Activated T-cell treated with anti-CD3 and anti-CD28 coated beads for 1 hour (primary cell): ENCODE measurements at places on chromosomes 7 and 10.

DNA sequence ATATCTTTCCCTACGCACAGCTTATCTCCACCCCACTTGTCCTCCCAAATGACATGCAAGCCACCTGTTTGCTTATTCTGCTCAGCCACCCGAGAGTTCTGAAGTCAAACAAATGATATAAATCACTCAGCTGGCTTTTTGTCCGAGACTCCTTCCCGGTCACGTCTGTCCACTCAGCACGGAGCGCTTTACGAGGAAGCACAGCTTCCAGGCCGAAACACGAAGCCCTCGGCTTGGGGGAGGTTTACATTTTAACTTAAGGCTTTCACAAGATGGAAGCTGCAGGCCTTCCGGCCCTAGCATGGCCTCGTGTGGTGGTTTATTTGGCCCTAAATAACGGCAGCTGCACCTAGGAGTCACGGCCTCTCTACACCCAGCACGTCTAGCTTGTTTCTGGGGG lies 60.1 kb upstream of the GNA12 start:
- DNase-seq: no peak

DNA sequence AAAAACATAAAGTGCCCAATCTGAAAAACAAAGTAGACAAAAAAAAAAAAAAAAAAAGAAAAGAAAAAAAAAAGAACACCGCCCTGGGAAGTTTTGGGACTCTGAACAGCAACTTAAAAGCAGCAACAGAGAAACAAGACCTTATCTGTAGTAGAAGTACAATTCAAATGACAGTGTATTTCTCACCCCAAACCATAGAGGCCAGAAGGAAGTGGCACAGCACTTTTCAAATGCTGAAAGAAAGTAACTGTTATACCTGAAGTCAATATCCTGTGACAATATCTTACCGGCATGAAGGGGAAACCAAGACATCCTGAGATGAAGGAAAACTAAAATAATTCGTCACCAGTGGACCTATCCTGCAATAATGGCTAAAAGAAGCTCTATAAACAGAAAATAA lies 112.1 kb downstream of the DNAJC1 start:
- DNase-seq: no peak

GRCh38 chr7:139118234-139118804 lies 8.8 kb upstream of the ZC3HAV1 start:
- no peak for DNase-seq

GRCh38 chr10:7550013-7550412 lies 116.8 kb downstream of the ITIH5 start:
- DNase-seq: no peak

GRCh38 chr10:65751218-65751617 lies 1174.6 kb upstream of the LRRTM3 start:
- DNase-seq: no peak

DNA sequence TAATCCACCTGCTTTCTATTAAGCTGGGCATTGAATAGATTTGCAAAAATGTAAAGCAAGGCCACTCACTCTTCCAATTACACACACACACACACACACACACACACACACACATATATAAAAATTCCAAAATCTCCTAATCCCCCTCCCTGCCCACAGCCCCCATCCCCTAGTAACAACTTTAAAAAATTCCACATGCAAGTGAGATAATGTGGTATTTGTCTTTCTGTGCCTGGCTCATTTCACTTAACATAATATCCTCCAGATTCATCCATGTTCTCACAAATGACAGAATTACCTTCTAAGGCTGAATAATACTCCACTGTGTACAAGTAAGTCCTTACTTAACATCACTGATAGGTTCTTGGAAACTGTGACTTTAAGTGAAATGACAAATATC lies 24.2 kb downstream of the SH2D4B start:
- no peak for DNase-seq

DNA sequence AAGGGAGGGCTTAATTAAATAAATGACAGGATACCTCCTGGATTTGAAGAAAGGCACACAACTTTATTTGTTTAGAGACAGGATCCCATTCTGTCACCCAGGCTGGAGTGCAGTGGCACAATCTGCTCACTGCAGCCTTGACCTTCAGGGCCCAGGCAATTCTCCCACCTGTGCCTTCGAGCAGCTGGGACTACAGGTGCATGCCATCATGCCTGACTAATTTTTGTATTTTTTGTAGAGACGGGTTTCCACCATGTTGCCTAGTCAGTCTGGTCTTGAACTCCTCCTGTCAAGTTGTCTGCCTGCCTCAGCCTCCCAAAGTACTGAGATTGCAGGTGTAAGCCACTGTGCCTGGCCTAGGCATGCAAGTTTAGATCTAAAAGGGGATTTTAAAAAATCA lies 272.7 kb upstream of the MBL2 start:
- DNase-seq: no peak

DNA sequence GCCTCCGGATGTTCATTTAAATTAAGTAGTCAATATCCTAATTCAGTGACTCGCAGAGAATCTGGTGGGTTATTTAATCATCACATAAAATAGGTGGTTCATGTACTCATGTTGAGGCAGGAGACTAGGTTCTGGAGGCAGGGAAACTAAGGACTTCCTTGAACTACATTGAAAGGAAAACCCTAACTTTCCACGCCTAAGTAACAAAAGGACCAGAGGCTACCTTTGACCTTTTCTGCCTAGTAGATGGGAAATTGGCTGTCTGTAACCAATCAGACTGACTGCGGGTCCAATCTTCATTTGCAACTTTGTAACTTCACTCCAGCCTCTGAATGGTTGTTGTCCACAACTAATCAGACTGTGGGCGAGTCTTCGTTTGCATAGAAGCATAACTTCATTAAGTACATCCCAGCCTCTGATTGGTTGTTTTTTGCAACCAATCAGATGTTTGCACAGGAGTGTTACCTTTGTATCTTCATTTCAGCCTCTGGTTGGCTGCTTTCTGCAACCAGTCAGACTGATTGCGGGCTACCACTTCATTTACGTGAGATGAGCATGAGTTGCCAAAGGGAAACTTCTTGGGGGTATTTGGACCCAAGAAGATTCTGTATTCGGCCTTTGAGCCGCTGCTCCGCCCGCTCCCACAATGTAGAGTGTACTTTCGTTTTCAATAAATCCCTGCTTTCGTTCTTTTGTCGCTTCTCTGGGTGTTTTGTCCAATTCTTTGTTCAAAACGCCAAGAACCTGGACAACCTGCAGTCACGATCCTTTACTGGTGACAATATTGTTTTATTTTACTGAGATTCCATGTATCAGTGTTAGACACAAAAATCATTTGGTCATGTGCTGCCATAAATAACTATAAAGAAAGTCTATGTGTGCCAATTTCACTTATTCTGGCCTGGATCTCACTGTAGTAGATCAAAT lies 1.7 kb upstream of the ST7 start:
- no peak for DNase-seq

DNA sequence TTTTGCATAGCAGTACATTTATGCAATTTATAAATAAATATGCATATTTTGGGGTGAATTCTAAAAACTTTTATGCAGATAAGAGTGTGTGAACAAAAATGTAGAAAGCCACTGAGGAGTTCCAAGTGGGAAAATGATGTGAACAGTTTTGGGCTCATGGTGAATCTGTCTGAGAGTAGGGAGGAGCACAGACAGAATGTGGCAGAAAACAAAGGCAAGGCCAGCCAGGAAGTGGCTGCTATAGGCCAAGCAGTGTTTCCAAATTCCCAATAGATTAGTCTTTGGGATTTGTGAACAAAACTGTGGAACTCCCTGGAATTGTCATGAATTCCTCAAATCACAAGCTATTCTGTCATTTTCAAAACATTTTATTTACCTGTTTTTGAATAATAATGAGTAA lies 73.6 kb upstream of the AMPH start:
- DNase-seq: no peak
